ENCODE measurements at places on chromosomes 2 and 18.

- peak; percentile 13 for DNase-seq
Measured at GRCh38 chr2:94871226-94872087, at the start of gene TEKT4. Gene TEKT4, plus strand, starts transcription at chr2:94871430. Its CDS starts 150 bp downstream, at chr2:94871580.

GRCh38 chr2:27493948-27494283 is 1.1 kb downstream of the FNDC4 start:
- DNase-seq, result no peak

DNA sequence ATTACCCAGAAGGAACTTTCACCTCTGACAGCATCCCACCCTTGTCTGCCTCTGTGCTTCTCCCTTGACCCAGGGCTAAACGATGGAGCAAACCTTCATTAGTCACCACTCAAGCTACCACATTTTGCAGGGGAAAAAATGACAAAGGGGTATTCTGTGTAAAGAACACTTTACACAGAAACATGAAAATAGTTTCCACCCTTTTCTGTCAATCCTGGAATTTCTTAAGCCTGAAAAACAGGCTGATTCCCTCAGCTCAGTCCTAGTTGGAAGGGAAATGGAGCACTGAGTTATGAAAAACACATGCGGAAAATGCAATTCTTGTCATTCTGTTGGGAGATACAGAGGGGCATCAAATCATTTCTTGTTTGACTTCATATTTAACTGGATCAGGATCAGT is 175.0 kb upstream of the HNRNPA3 start:
- no peak for DNase-seq

GRCh38 chr18:9808295-9809241 is 77.2 kb upstream of the TXNDC2 start:
- no peak for DNase-seq

- no peak for DNase-seq
Measured at GRCh38 chr18:70037431-70038061, 89.9 kb upstream of the CD226 start.

- DNase-seq, result no peak
Measured at GRCh38 chr18:73384246-73384645, 516.5 kb upstream of the NETO1 start.

- no peak for DNase-seq
Measured at GRCh38 chr2:172996387-172996961, 79.2 kb upstream of the MAP3K20 start.

GRCh38 chr2:62200291-62200841 is 4.5 kb downstream of the B3GNT2 start:
- DNase-seq, result no peak

DNA sequence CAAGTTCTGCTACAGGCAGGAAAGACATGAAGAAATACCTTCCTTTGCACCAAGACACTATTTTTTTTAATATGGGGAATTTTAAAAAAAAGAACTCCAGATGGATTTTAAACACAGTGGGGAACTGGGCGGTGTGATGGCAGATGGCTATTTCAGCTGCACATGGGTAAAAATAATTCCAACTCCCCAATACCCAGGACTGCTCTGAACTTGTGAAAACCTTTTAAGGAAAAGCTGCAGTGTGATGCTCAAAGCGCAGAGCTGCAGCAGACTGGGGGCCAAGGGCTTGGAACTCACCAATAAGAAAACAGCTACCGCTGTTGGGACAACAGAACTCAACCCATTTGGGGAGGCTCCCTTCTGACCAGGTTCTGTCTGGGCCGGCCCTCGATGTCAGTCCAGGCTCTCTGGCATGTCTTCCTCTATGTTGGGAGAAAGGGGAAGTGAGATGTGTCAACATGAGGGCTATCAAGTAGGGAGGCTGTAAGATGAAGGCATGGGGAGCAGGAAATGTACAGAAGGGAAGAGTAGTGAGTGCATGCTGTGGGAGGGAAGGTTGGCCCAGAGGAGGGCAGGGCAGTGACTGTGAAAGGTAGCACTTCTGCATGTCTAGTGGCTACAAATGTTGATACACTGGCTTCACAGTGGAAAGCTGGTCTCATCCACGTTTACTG is 64.0 kb upstream of the SLC14A2 start:
- no peak for DNase-seq

DNA sequence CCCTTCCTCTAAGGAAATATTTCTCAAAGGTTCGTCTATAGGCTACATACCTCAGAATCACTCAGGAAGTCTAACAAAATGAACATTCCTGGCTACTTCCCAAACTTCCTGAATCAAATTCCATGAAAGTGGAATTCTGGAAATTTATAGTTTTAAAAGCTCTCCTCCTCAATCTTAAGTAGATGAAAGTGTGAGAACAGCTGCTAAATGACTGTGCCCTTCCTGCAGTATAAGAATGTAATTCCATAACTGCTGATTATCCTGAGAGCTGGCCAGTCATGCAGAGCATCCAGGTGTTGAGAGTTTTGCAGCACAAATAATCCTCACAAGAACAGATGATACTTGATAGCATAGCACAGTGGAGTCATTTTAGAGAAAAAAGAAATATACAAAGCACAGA is 265.0 kb downstream of the KCNJ3 start:
- no peak for DNase-seq

- peak; percentile 68 for DNase-seq
Measured at GRCh38 chr2:20223407-20224163, 1.3 kb downstream of the SDC1 start.

- DNase-seq, result no peak
Measured at GRCh38 chr2:111053825-111054515, 66.7 kb upstream of the BCL2L11 start.

DNA sequence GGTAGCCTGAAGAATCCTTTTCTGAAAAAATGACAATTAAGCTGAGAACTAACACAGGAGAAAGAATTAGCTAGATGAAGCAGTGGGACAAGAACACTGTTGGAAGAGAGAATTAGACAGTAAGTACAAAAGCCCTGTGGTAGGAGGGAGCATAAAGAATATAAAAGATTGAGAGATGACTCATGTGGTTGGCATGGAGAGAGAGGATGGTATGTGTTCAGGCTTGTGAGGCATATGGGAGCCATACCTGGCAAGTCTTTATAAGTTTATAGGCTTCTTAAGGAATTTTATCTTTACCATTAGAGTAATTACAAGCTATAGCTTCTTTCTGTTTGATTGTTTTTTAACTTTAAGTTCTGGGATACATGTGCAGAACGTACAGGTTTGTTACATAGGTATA is 325.0 kb downstream of the ARL6IP6 start:
- no peak for DNase-seq

DNA sequence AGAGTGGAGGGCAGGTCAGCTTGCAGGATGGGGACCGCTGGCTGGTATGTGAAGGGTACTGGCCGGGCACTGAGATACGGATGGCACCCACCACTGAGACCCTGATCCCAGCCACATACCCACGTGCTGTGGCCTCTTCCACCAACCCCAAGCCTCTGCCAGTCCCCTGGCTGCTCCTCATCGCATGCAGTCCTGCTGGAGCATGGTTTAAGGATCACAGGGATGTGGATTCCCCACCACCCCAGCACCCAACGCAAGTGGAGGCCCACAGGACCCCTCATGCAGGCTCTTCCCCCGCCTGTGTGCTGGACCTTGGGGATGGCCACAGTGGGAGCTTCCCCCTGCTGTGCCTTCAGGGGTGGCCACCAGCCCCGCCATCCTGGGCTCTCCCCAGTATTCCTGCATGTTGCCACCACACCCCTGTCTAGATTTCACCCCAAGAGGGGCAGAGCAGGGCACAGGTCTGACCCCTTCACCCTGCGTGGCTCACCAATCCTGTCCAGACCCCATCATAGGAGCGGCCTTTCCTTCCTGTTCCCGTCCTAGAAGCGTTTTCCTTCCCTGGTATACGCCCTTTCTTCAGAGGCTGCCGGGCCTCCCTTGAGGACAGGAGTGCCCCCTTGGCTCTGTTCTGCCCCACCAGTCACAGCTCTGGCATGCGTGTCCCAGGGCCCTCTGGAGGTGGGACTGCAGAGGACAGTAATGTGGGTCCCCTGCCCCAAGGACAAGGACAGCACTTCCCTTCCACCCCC is 18.3 kb downstream of the MLPH start:
- DNase-seq, result no peak

All from NCI-H187 (cell line).